ENCODE measurements at places on chromosomes 3 and 15.

GRCh38 chr15:67063689-67064606 is 1.5 kb upstream of the SMAD3 start:
- DNase-seq, result no peak

- DNase-seq, result no peak
These were observed 68.6 kb downstream of the FAM174B start for GRCh38 chr15:92586966-92587365.

GRCh38 chr15:50544368-50544767 is 2.1 kb downstream of the USP50 start:
- DNase-seq, result no peak

GRCh38 chr3:40994611-40995010 is 204.7 kb upstream of the CTNNB1 start:
- DNase-seq, result no peak

- DNase-seq, result no peak
These were observed 347.4 kb downstream of the SI start for GRCh38 chr3:164730815-164731360.

DNA sequence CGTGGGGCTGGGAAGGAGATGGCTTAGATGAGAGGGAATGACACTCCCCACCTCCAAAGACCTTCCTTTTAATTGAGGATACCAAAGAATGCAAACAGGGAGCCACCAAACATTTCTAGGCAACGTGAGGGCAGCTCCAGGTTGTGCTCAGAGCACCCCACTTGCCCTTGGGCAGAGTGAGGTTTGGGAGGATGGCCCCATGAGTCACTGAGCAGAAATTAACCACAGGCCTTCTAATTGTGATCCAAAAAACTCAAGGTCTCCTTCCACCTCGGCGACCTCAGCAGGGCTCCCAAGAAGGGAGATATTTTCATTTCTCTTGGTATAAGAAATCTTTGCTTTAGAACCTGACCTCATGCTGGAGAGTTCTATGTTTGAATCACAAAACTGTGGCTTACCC is 305.0 kb upstream of the TPM1 start:
- DNase-seq, result no peak

GRCh38 chr15:72230197-72231065 is 559 bp downstream of the PKM start:
- peak; percentile 88 for DNase-seq

DNA sequence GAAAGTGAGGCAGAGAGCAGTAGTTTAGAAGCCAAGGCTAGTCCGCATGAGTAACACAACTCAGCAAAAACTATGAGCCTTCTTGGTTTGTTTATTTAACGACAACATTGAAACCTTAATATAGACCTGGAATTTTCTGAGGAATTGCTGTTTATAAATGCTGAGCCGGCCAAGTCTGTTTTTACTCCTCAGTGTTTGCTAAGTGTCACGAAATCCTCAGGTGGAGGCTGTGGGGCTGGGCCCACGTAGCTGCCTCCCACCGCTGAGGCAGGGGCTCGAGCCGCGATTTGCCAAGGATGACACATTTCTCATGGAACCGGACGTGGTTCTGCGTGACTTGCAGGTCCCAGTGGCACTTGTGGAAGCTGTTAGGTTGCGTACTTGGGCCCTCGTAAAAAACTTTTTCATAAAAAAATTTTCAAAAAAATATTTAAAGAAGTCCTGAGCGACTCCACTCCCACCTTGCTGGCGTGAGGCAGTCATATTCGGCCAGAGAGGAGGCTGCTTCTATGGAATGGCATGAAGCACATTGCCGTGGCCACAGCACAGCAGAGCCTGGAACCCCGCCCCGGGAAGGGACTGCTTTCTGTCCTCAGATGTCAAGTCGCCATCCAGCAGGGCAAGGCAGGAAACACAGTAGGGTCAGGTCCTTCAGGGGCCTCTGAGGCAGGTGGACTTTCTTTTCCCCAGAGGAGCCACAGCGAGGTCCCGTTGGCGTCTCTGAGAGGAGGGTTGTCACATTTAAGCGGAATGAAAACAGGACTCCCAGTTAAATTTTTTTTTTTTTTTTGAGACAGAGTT is 64.8 kb upstream of the PCSK6 start:
- DNase-seq, result no peak

GRCh38 chr3:12831301-12831866 is 10.0 kb downstream of the RPL32 start:
- no peak for DNase-seq

DNA sequence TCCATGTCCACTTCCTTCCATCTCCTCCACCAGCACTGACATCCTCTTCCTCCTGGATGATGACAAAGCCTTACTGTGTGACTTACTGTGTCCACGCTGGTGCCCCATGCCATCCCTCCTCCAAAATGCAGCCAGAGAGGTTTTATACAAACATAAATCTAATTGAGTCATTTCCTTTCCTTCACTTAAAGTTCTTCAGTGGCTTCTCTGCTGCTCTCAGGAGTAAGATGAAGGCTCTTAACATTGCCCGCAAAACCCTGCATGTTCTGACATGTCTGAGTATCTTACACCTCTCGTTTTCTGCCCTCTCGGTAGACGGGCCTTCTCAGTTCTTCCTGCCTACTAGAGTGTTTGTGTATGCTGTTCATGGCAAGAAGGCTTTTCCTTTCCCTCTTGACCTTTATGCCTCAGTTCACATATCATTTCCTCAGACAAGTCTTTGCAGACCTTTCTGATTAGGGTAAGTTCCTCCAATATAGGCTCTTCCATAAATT is 175.5 kb downstream of the CFAP20DC start:
- no peak for DNase-seq

DNA sequence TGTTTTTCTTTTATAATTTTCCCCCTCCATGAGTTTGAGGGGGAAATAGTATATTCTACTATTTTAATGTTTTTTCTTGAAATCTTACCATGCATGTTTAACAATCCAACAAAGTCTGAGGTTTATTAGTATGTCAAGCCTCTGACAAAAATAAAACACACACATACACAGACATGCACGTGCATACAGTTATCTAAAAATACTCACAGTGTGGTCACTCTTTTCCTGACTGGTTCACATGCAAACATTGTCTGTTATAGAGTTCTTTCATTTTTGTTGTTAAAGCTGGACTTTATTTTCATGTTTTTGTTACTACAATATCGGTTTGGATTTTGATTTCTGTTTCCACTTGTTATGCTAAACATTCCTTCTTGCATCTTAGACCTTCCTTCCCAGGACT is 236.6 kb downstream of the MFSD1 start:
- no peak for DNase-seq

All from hypothalamus (tissue), 51 donors.